ENCODE measurements at places on chromosomes 6 and 20.

GRCh38 chr6:2582268-2582667 is 168.5 kb downstream of the MYLK4 start:
- DNase-seq, result no peak

- DNase-seq, result no peak
These were observed 10.0 kb downstream of the PYGB start for GRCh38 chr20:25257756-25258475.

- DNase-seq, result no peak
These were observed 8.9 kb downstream of the DSP start for GRCh38 chr6:7550433-7550801.

GRCh38 chr6:92763680-92764079 is 655.7 kb downstream of the EPHA7 start:
- no peak for DNase-seq

- no peak for DNase-seq
These were observed 393.7 kb downstream of the ZFAND3 start for GRCh38 chr6:38213251-38213658.

- DNase-seq, result no peak
These were observed 16.1 kb downstream of the TP53INP2 start for GRCh38 chr20:34720266-34720665.

- DNase-seq, result no peak
These were observed 88.8 kb downstream of the DZANK1 start for GRCh38 chr20:18377896-18378481.

DNA sequence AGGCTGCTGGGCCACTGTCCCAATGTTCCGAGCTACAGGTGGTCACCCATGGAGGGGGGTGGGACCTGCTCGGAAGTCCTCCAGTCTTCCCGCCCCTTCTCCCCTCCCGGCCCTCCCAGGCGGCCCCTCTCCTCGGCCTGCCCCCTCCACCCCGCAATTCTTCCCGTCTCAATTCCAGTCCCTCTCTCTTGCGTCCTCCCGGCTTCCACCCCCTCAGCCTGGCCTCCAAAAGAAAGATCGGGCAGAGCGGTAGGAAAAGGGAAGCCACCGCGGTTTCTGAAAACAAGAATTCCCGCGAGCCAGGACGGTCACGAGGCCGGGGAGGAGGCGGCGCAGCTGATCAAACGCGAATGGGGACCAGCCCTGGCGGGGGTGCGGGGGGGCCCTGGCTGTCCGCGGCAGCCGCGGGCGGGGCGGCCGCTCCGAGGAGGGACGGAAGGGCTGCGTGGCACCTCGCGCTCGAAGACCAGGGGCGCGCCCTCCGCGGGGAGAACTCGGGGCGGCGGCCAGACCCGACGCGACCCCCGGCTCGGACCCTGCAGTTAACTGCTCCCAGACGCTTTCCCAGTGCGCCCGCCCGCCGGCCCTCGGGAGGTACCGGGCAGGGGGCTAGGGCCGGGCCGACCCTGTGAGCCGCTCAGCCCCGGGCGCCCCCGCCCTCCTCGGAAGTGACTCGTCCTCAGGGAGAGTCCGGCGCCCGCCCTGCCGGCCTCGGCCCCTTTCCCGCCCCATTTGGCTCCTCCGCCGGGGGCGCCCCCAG is 1.0 kb downstream of the PXDC1 start:
- DNase-seq, result peak; percentile 53

GRCh38 chr20:17545127-17545526 is 13.9 kb upstream of the BFSP1 start:
- no peak for DNase-seq

- DNase-seq, result no peak
These were observed 16.9 kb upstream of the STK35 start for GRCh38 chr20:2084703-2085102.

GRCh38 chr6:139821676-139822223 is 447.3 kb upstream of the CITED2 start:
- no peak for DNase-seq

- DNase-seq, result no peak
These were observed 53.9 kb downstream of the IGF2R start for GRCh38 chr6:160022793-160023192.

GRCh38 chr20:54368570-54368969 is 106.8 kb upstream of the DOK5 start:
- DNase-seq, result no peak

GRCh38 chr6:157487110-157487773 is 106.3 kb downstream of the ZDHHC14 start:
- DNase-seq, result no peak

- no peak for DNase-seq
These were observed 31.0 kb downstream of the IRF4 start for GRCh38 chr6:422433-423054.

Measured in caudate nucleus (tissue), 63 donors.